ENCODE measurements at places on chromosomes 6 and 20. TPM values are rescaled to one million over a fixed set of nuclear protein-coding genes. Genes with fewer than 3 reads are reported as not detected.

TAAR5 gene
- not detected for polyA plus RNA-seq

OR2H2 gene
- 0.11 TPM for polyA plus RNA-seq

B3GAT2 gene
- polyA plus RNA-seq = 1.1 TPM

KIF16B gene
- 22.8 TPM for polyA plus RNA-seq

CCND3 gene
- 31.1 TPM for polyA plus RNA-seq

KCNS1 gene
- 0.65 TPM for polyA plus RNA-seq

DNA sequence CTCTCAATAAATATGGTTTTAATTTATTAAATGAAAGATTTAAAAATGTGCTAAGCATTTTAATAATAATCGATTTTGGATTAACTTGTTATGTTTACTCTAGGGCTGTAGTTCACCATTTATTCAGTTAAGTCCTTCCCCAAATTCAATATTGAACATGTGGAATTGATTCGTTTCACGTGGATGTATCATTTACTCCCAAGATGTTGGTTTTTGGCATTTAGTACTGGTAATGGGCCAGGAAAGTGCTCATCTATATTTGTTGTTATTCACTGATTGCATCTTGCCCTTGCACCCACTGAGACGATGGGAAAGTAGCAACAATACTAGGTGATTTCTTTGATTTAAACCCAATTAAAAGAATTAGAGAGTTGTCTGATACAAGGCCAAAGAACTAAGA is 97.1 kb downstream of the ESR1 start:
- no peak for DNase-seq

GRCh38 chr6:137927777-137928218 is 60.7 kb downstream of the TNFAIP3 start:
- no peak for DNase-seq

DNA sequence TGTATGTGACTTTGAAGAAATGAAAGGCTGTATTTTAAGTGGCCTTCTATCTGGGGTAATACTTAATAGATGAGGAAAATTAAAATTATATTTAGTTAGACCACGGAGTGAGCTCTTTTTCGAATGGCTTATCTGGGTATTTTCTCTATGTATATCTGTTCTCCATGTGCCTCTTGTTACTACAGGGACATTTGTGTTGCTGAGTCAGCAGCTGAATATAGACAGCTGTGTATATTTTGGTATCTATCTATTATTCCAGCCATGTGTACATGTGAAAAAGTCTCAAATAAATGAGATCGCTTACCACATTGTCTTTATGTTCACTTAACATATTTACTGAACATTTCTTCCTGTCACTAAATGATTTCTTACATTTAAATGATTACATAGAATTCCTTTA is 57.2 kb downstream of the TMEM200A start:
- DNase-seq = no peak

GRCh38 chr6:112665815-112666214 is 318.7 kb downstream of the RFPL4B start:
- DNase-seq = no peak

DNA sequence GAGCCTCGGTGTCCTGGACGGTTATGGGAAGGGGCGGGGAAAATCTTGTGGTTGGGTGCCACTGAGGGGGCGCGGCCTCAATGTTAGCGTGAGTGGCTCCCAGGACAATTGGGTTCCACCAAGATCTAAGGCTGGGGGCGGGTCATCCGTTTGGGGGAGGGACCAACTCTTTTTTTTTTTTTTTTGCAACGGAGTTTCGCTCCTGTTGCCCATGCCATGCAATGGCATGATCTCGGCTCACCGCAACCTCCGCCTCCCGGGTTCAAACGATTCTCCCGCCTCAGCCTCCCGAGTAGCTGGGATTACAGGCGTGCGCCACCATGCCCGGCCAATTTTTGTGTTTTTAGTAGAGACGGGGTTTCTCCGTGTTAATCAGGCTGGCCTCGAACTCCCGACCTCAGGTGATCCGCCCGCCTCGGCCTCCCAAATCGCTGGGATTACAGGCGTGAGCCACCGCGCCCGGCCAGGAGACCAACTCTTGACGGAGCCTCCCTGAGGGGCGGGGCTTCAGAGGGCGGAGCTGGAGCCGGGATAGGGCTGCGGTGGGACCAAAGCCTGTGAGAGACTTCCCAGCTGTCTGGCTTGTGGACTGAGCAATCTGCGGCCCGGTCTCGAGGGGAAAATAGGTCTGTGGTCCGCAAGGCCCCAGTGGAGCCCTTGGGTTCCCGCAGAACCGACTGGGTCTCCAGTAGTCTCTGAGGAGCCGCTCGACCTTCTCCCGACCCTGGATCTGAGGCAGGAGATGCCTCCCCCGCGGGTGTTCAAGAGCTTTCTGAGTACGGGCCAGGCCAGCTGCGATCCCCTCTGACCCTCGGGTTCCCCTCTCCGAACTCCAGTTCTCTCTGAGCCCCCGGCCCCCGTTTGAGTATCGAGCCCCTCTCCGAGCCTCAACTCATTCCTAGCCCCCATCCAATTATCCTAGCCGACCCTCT is 1.1 kb downstream of the SPAG4 start:
- peak; percentile 96 for DNase-seq

DNA sequence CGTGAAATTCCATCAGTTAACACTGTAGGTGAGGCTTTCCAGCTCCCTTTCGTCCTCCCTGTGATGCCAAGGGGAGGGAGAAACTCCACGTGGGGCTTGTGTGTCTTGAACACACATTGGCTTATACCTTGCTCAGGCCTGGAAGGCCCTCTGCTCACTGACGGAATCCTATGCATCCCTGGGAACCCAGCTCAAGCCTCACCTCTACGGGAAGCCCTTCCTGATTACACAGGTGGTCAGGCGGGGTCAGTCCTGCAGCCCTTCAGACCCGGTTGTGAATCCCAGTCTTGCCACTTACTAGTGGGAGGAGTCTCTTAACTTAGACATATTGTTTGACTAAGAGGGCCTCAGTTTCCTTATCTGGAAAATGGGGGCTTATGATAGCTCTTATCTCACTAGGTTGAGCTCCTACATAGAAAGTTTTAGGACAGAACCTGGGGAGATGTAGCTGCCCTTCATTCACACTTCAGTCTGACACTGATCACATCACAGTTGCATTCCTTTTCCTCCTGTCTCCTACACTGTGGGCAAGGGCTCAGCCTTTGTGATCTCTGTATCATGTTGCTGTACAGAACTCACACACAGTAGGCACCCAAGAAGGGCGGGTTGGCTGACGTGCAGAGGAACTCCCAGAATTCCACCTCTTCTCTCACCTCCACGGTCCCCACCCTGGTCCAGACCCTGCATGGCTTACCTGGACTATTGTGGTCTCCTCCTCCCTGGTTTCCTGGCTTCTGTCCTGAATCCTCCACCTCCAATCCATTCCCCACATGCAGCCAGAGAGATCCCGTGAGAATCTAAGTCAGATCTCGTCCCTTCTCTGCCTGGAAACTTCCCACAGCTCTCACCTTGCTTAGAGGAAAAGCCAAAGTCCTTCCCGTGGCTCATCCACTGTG is 129.6 kb downstream of the CEBPB start:
- no peak for DNase-seq

- no peak for DNase-seq
Measured at GRCh38 chr6:134533991-134534390, 216.1 kb upstream of the SGK1 start.

DNA sequence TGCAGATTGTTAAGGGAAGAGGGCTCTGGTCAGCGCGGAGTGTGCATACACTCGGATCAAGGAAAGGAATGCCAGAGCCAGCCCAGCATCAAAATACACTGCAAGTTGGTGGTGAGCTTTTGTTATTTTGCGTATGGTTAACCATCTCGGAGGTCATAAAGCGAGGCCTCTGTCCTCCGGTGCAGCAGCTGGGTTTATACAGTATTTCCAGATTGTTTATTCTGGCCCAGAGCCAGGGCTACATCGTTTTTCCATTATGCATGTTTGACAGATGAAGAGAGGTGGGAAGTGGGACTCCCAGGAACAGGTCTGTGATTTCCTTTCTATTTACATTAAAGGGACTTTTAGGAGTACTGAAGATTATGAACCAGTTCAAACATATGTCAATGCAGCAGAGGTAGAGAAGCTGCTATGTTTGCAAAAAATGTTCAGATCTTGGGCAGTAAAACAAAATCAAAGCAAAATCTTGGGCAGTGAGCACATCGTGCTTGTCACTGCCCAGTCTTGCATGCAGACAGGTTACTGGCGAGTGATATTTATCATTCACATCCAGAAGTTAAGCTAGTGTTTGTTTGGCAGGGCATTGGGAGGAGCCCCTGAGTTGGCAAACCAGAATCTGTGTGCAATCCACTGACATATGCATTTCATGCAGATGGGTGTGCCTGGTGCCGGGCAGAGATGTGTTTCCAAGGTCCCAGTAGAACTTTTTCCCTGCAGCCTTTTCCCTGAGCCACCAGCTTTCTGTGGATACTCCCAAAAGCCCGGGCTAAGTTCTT is 256.3 kb upstream of the TAB2 start:
- DNase-seq = no peak

GRCh38 chr6:69813508-69813907 is 16.7 kb upstream of the LMBRD1 start:
- no peak for DNase-seq

GRCh38 chr6:119830494-119831295 is 481.1 kb upstream of the MAN1A1 start:
- DNase-seq = no peak

DNA sequence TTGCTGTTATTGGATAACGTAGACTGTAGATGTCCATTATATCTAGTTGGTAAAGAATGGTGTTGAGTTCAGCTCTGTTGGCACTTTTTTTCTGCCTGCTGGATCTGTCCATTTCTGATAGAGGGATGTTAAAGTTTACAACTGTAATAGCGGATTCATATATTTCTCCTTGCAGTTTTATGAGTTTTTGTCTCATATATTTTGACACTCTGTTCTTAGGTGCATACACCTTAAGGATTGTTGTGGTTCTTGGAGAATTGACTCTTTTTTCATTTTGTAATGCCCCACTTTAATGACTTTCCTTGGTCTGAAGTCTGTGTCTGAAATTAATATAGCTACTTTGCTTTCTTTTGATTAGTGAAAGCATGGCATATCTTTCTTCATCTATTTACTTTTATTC is 16.1 kb downstream of the STXBP5 start:
- no peak for DNase-seq

DNA sequence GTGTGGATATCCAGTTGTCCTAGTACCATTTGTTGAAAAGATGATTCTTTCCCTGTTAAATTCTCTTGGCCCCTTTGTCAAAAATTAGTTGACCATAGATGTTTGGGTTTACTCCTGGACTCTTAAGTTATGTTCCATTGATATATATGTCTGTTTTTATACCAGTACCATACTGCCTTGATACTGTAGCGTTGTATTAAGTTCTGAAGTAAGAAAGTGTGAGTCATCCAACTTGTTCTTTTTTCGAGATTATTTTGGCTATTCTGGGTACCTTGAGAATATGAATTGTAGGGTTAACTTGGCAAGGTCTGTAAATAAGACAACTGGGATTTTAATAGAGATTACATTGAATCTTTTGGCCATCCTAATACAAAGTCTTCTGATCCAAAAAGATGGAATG is 26.5 kb downstream of the PANK2 start:
- DNase-seq = no peak

GRCh38 chr6:82033631-82034211 is 213.8 kb downstream of the IBTK start:
- DNase-seq = no peak

- DNase-seq = no peak
Measured at GRCh38 chr6:35955970-35956369, 35.1 kb upstream of the SRPK1 start.

GRCh38 chr6:162581988-162582780 is 145.4 kb downstream of the PRKN start:
- DNase-seq = no peak

GRCh38 chr6:141580988-141581552 is 551.7 kb upstream of the GJE1 start:
- DNase-seq = no peak

DNA sequence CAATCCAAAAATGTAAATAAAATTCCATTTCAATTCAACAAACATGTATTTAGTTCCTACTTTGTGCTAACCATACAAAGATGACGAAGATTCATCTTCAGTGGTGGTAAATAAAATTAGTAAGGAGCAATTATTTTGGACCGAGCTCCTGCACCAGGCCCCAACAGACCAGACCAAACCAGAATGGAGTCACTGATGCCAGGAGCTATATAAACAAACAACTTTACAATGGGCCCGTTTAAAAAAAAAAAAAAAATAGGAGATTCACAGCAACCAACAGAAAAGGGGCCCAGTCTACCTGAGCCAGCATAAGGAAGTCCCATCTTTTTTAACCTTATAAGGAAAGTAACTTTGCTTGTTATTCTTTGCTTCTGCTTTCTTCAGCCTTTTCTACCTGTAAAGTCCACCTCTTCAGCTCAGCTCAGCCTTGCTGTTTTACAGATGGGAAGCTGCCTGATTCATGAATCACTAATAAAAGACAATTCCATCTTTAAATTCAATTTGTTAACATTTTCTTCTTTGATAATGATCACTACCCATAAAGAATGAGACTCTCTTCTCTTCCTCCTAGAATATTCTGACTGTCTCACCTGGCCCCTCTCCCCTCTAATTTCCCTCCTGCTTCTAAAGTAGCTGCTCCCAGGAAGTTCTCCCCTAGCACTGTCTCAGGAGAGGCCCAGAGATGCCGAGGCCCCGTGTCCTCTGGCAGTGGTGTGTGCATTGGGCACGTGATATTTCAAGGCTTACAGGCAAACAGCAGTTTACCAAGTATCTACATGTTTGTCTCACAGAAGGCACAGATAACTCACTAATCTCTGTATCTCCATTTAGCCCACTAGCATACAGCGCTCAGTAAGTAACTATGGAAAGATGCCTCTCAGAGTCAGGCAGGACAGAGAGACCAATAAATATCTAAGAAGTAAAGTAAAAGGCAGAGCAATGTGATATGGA is 8.4 kb downstream of the MBOAT1 start:
- DNase-seq = no peak

DNA sequence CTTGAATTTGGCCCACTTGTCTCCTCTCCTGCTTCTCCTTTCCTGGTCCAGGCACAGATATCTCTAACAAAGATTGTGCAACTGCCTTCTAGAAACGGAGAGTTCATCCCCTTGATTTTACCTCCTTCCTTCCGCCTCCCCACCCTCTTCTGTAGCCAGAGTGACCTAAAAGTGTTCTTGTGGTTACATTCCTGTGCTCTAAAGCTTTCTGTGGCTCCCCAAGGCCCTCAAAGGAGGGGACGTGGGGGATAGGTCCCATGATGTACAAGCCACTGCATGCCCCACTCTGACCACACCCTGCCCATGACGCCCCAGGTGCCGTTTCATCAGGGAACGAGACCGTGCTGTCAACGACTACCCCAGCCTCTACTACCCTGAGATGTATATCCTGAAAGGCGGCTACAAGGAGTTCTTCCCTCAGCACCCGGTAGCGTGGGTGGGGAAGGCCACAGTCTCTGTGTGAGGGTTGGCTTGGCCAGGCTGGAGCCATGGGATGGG is 8.2 kb downstream of the CDC25B start:
- no peak for DNase-seq

DNA sequence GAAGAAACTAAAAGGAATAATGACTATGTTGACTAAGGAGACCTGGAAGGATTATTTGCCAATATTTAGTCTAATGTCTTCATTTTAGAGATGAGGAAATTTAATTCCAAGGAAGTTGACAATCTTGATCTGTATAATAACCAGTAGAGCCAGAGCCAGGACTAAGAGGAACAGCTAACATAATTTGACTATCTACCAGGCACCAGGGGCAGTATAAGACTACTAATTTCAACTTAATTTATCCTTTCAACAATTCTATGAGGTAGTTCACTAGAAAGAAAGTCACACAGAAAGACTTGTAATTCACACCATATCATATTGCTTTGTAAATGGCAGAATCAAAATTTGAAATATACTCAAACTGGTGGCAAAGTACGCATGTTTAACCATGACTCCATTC is 273.0 kb upstream of the STXBP5 start:
- no peak for DNase-seq

GRCh38 chr20:23497536-23497935 is 6.6 kb downstream of the CST8 start:
- DNase-seq = no peak

GRCh38 chr6:101117393-101118135 is 236.4 kb upstream of the ASCC3 start:
- DNase-seq = no peak

Measured in renal cortex interstitium (tissue), 15 donors.